Brain microvascular endothelial cell (primary cell): ENCODE measurements at places on chromosomes 13 and 19.

GRCh38 chr13:51805313-51805712, 1.4 kb upstream of the DHRS12 start:
- no peak for DNase-seq

GRCh38 chr13:20553311-20553710, 13.6 kb upstream of the IFT88 start:
- DNase-seq, result no peak

- no peak for DNase-seq
Observed at GRCh38 chr19:33047422-33047821, 17.3 kb downstream of the RHPN2 start.

DNA sequence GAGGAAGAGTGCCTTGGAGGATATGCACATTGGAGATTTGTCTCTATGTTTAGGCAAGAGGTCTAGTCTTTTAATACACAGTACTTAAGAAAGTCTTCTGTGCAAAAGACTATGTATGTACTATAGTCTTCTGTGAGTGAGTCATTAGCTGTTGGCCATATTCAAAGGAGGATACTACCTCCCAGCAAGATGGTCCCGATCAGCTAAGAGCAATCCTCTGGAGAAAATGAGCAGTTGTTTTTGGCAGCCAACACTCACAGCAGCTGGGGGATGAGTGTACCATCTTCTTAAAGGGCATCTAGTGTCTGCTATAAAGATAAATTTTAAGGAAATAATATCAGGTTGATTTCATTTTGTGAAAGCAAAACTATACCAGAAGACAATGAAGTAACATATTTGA, 487.8 kb downstream of the KCTD12 start:
- DNase-seq, result peak; percentile 25

- no peak for DNase-seq
Observed at GRCh38 chr19:45524575-45525129, 17.4 kb downstream of the VASP start.

DNA sequence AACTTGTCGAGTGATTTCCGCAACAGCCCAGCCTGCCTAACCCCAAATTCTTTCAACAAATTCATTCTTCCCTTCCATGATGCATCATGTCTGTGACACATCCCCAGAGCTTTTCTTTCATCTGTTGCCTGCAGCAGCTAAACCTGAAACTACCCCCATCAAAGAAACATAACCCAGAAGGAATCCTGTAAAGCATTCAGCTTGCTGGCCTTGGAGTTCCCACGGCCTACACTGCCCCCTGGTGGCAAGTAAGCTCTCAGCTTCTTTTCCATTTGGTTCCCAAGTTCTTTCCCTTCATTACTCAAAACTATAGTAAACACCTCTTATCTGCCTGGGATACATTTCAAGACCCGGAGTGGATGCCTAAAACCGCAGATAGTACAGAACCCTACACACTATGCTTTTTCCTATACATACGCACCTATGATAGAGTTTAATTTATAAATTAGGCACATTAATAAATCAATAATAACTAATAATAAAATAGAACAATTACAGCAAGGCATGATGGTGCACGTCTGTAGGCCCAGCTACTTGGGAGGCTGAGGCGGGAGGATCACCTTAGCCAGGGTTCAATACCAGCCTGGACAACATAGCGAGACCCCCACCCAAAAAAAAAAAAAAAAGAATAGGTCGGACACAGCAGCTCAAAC, 7.4 kb downstream of the ETHE1 start:
- DNase-seq, result peak; percentile 83

DNA sequence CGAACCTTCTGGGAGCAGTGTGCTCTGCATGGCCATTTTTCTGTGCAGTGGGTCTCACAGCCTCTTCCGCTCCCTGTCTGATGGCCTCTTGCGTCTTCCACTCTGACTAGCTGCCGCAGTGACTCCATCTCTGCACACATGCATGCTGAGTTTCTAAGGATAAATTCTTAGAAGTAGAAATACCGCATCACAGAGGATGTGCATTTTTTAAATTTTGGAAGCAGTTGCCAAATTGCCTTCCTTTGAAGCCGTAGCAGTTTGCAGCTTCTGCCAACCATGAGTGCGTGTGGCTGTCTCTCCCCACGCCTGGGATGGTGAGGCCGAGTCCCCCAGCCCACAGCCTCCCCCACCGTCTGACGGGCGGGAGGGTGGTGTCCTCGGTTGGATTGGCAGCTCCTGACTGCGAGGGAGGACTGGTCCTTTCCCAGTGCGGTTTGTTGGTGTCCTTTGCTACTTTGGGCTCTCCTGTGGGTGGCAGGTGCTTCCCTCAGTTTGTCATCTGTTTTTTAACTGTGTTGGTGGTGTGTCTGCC, 9.8 kb downstream of the FZR1 start:
- DNase-seq, result no peak

DNA sequence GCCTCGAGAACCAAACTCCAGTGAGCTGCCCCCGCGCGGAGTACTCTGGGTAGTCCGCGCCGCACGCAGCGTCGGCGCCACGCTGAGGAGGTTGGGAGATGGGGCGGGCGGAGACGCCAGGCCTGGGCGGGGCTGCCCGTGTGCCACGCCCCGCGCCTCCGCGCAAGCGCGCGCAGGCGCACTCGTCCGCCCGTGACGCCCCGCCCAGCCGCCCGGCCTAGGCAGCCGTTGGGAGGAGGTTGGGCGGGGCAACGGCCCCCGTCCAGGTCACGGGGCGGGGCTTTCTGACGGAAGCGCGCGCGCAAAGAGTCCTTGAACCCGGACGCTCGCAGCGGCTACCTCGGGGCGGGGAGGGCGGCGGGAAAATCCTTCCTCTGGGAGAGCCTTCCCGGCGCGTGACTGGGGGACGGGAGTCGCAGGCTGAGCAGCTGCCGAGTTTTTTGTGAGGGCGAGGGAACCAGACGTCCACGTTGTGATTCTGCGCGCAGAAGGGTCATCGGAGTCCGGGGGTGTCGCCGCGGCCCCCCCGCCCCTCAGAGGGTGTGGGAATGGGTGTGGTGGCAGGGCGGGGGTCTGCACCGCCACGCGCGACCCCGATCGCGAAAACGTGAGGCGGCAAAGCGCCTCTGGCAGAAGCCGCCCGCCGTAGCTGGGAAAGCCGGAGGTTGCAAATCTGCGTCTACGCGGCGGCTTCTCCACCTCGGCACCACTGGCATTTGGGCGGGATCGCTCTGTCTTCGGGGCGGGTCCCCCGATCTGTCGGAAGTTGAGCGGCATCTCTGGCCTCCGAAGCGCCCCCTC, at the start of gene MED26:
Gene MED26 (minus strand): TSS at position 22 of the 801 bp plus-strand sequence. CDS start 261 bp downstream, outside the sequence.
- peak; percentile 83 for DNase-seq

DNA sequence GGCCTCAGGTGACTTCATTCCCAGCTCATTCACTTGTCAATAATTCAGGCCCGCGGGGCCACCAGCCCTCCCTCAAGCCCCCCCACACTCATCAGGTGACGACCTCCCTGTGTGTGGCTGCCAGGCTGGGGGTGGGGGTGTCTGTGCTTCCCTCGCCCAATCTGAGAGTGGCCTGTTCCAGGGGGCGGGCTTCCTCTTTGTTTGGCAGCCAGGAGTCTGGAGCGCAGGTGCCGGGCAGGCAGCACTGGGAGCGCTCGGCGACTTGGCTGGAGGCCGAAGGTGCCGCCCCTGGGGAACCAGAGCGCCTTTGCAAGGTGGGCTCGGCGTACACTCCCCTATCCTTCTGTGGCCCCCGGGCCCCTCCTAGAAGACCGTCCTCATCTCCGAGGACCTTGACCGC, 5.4 kb upstream of the ZNF98 start:
- DNase-seq, result no peak

DNA sequence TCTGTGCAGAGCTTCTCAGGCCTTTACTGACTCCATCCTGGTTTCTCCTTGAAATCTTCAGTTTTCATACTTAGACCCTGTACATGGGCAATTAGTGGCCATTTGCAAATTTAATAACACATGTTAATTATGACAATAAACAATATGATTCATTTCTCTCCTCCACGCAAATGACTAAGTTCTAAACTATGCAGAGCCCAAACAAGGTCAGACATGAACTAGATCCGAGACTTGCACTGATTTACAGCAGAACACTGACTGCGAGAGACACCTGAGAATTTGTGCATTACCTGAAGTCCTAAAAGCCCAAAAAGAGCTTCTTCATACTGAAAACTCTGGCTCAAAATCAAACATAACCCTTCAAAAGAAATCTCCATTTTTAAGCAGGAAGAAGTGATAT, 521.8 kb downstream of the MYO16 start:
- DNase-seq, result no peak

DNA sequence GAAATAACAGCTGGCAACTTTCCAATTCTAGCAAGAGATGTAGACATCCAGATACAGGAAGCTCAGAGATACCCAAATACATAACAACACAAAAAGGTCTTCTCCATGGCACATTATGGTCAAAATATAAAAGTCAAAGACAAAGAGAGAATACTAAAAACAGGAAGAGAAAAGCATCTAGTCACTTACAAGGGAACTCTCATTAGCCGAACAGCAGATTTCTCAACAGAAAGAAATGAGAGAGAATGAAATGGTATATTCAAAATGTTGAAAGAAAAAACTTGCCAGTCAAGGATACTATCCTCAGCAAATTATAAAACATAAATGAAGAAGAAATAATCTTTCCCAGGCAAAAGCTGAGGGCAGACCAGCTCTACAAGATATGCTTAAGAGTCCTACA, 12.4 kb downstream of the ZNF780A start:
- no peak for DNase-seq

DNA sequence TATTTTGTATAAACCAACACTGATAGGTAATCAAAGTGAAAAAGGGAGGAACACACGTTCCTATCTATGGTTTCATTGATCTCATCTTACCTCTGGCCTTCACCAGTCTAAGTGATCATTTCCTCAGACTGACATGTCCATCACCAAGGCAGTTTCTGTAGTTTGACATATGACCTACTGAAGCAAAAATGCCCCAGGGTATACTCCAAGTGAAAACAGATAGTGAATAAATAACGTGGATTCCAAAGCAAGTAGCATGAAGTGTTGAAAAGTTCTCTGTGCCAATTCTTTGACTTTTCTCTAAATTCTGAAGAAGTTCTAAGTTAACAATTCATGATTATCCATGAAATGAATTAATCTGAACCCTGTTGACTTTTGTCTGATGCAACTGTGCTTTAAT, 334.2 kb upstream of the SGCG start:
- no peak for DNase-seq

GRCh38 chr19:50332244-50333038, 3.3 kb upstream of the KCNC3 start:
- no peak for DNase-seq

DNA sequence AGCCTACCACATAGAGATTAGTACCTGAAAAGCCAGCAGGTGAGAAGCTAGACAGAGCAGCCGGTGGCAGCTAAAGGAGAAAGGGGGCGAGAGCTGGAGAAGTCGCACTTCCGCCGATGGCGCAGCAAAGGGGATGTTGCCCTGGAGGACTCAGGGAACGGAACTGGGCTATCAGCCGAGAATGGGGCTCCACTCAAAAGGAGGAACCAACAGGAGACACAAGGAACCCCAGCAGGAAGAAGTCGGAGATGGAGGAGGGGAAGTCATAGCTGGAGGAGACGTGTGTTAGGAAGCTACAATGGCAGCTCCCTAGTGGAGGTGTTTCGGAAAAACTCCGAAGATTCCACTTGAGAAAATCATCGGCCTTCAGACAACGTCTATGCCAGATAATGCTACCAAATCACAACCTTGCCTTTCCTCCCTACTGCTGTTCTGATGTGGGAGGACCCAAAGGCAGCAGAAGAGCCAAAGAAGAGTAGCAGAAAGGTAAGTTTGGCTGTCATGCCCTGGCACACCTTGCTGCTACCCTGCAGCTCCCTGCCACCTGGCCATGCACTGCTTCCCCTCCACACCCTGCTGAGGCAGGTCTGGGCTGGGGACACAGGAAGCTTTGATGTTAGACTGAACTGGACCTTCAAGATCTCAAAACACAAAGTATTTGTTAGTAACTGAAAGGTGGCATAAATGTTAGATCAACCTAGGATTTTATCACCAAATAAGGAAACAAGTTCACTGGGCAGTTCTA, 127.9 kb downstream of the DLEU7 start:
- DNase-seq, result no peak

DNA sequence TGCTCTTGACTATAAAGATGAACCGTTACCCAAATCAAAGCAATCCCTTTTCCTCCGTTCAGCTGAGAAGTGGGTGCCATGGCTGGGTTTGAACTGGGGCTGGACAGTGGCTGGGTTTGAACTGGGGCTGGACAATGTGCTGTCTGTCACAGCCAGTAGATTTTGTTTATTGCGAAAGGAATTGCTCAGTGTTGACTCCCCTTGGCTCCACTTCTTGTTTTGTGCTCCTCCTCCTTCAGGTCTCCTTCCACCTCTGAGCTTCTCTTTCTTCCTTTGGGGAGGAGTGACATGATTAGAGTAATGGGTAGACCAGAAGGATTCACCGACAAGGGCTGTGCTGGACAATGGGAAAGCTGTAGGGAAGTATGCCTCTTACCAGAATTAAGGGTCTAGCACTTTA, 19.4 kb upstream of the MBNL2 start:
- DNase-seq, result no peak

- no peak for DNase-seq
Observed at GRCh38 chr13:30006246-30006645, 155.8 kb upstream of the UBL3 start.

- DNase-seq, result no peak
Observed at GRCh38 chr13:36758345-36758744, 60.7 kb upstream of the RFXAP start.
